CMK (cell line): ENCODE measurements at places on chromosomes 11 and 22.

DNA sequence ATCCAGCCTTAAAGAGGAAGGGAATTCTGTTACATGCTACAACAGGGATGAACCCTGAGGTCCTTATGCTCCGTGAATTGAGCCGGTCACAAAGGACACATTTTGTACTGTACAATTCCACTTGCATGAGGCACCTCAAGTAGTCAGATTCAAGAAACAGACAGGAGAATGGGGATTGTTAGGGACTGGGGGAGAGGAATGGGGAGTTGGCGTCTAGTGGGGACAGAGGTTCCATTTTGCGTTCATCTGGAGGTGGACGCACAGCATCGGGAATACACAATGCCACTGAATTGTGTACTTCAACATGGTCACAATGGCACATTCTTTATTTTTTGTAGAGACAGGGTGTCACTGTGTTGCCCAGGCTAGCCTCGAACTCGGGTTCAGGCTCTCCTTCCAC lies 14.1 kb downstream of the TBX1 start:
- DNase-seq, result no peak

GRCh38 chr11:134815404-134815803 lies 403.4 kb upstream of the B3GAT1 start:
- DNase-seq, result no peak

- DNase-seq, result no peak
Observed at GRCh38 chr11:115469361-115469760, 34.9 kb downstream of the CADM1 start.

DNA sequence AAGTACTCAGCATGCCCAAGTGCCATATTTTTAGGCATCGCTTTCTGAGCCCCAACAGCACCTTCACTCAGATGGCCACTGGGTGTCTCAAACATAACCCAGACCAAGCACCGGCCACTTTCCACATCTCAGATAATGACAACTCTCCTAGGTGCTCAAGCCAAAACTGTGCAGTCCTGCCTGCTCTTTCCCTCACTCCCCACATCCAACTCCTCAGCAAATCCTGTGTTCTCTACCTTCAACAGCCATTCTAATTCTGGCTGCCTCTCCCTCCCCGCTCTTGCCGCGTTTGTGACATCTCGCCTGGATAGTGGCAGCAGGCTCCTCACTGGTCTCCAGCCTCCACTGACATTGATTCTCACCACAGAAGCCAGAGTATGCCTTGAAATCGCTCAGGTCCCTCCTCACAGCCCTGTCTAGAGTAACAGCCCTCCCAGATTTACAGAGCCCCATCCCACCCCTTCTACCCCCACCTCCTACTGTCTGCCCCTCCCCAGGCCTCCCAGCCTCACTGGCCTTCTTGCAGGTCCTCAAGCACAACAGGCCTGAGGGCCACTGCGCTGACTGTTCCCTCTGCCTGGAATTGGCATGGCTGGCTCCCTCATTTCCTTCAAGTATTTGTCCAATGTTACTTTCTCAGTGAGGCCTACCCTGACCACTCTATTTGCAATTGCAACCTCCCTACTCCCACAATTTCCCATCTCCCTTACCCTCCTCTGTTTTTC lies 1.3 kb upstream of the PHETA2 start:
- DNase-seq, result no peak

DNA sequence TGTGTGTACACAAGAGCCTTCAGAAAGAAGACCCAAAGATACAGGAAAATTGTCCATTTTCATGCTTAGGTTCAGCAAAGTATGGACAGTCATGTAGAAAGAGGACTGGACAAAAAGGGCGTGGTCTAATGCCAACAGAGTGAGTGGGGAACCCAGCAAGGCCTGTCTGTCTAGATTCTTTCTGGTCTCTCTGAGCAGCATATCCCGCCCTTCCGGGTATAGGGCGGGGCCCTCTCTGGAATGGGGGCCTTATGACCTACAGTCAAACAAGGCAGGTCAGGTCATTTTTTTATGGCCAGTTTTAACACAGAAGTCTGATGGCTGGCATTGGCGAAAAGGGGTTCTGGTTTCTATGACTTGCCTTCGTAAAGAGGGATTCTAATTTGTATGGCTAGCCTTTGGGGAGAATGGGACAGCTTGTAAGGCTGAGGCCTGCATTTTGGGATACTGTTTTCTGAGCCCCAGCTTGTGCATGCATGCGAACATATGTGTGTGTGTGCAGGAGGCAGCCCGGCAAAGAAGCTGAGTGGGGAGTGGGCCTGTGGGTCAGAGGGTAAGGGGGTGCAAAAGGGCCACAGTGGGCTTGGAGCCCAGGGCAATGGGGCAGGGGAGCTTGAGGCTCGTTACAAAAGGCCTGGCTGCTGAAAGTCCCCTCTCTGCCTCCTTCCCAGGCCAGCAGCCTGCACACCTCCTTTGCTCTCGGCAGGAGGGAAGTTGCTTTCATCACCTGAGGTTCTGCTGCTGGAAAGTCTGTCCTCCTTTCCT lies 130.5 kb upstream of the B3GAT1 start:
- no peak for DNase-seq

- DNase-seq, result no peak
Observed at GRCh38 chr11:4041731-4042391, 52.7 kb upstream of the RRM1 start.

DNA sequence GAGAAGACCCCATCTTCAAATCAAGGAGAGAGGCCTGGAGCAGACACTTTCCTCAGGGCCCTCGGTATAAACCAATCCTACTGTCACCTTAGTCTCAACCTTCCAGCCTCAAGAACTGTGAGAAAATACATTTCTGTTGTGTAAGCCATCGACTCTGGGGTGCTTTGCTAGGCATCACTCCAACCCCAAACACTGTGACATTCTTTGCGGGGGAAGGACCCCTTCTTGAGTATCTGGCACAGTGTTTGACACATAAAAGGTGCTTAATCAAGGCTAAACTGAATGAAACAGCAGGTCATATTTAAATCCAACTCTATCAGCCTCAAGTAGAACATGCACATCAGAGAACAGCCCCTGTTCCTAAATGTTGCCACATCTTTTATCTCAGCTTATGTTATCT lies 558.1 kb downstream of the INSC start:
- no peak for DNase-seq

DNA sequence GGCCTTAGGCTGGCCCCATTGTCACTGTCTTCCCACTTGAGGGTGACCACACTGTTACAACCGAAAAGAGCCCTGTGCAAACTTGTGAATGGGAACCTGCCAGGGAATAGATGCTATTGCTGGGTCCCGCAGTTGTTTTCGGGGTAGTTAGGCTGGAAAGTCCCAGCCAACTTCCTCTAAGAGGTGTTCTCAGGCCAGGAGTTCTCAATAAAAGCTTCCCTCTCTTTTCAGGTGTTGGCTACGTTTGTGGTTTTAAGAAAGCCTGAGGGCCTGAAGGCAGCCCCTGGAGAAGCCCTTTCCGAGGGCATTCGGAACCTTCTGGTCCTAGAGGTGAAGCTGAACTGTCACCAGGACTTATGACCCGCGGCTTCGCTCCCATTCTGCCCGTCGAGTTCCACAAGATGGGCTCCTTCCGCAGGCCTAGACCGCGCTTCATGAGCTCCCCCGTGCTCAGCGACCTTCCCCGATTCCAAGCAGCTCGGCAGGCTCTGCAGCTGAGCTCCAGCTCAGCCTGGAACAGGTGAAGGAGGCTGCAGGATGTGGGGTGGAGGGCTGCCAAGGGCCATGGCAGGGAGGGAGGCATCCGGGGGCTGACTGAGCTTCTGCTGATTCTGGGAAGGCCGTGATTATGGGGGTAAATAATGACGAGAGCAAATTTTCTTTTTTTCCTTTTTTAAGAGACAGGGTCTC lies 104.8 kb downstream of the PRR5L start:
- DNase-seq, result no peak

DNA sequence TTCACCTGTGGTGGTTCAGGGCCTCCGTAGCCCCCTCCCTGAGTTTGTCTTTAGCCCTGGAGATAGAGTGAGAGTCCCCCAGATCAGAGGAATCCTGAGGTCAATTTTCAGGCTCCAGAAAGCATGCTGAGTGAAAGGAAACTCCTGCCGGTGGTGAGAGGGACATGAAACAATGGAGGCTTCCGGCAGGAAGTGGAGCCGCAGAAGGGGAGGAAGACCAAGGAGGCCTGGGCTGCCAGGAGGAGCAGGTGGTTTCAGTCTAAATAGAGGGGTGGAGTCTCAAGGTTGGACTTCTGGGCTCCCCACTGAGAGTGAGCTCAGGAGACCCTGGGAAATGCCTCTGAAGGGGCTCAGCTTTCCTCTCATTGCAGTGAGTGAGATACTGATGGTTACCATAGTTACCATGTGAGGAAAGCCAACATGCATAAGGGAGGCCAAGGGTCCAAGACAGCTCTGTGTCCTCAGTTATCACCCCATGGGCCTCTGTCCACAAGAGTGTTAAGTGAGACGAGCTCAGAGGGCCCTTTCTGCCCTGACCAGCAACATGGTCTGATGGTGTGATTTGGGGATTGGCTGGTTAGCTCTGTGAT lies 10.7 kb downstream of the SLCO2B1 start:
- no peak for DNase-seq

DNA sequence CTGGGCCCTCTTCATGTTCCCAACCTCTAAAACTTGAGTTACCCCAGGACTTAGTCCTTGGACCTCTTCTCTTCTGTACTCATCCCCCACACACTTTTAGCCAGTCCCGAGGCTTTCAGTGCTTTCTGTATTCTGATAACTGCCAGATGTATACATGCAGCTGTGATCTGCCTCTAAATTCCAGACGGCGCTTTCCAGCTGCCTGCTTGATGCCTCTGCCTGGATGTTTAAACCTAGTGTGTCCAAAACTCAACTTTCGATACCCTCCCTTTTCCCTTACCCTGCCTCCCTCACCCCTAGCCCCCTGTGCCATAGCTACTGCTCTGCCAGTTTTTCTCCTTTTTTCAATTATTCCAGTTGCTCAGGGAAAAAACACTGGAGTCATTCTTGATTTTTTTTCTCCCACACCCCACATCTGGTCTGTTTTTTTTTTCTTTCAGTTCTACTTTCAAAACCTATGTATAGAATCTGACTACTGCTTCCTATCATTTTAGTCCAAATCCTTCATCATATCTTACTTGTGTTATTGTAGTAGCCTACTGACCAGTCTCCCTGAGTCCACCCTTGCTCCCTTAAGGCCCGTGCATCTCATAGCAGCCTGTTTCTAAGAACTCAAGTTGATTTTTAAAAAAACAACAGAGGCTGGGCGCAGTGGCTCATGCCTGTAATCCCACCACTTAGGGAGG lies 32.9 kb upstream of the TECTA start:
- DNase-seq, result no peak

DNA sequence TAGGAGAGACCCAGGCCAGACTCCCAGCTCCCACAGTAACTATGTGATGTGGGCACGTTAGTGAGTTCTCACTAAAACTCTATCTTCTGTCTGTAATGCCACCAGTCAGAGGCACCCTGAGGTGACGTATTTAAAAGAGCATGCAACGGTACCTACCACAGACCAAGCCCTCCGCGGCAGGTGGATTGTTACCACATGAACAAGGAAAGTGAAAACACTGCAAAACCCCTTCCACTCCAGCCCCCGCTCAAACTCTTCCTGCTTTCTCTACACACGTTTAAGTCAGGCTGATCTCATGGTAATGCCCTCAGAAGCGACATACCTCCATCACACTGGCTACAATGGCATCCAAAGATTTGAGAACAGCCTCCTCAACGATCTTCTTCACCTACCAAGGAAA lies 36.7 kb downstream of the SERPIND1 start:
- no peak for DNase-seq

- DNase-seq, result no peak
Observed at GRCh38 chr22:32788904-32789624, 12.4 kb upstream of the TIMP3 start.

DNA sequence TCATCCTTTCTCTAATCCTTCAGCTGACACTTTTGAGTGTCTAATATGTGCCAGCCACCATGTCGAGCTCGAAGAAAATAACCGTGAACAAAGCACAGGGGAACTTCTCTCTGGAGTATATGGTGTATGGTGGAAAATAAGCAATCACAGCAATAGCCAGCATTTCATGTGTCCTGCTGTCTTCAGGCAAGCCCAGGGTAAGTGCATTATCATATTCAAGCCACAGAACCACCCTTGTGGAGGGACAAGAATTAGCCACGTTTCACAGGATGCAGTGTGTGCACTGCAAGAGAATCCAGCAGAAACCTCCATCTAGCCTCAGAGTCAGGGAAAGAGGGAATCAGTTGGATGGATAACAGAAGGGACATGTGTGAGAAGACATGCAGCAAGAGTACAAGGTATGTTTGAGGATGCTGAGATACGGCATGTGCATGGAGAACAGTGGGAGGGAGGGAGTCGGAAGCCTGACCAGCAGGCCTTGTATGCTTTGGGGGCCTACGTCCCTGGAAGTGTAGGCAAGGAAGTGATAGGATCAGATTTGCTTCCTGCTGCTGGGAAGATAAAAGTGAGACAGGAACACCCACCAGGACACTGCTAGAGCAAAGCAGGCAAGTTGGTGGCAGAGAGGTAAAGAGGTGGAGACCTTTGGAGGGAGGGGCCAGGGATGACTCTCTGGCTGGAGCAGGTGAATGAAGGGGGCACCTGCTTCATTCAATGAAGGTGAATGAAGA lies 14.7 kb upstream of the GNAZ start:
- DNase-seq, result no peak

DNA sequence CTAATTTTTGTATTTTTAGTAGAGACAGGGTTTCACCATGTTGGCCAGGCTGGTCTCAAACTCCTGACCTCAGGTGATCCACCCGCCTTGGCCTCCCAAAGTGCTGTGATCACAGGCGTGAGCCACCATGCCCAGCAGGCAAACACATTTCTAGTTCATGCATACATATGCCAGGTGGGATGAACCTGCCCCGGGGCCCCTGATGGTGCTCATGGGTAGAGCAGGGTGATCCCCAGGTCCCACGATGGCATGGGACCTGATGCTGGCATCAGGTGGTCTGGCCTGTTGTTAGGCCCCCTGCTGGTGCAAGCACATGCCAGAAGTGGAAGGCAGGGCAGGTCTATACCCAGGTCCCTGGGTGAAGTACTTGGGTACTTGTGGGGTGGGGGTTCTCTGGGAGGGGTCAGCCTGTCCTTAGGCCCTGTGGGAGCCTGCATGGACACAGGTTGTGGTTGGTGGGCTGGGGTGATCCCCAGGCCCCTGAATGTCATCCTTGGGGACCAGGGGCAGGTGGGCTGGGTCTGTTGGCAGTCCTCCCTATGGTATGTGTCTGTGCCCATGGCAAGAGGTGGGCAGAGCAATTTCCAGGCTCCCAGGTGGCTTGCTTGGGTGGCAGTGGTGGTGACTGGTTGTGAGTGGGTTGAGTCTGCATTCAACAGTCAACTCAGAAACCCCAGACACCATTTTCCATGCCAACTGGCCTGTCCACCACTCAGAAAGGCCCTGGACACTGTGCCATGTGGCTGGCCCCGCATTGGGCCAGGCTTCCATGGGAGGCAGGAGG lies 9.6 kb upstream of the RGL4 start:
- no peak for DNase-seq

DNA sequence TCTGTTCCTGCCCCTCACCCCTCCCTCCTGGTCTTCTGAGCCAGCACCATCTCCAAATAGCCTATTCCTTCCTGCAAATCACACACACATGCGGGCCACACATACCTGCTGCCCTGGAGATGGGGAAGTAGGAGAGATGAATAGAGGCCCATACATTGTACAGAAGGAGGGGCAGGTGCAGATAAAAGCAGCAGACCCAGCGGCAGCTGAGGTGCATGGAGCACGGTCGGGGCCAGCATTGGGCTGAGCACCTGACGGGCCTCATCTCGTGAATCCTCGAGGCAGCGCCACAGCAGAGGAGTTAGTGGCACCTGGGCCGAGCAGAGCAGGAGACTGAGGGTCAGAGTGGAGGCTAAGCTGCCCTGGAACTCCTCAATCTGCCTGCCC lies 941.8 kb downstream of the BRD1 start:
- DNase-seq, result no peak
